ENCODE measurements at places on chromosomes 2 and 18.

- DNase-seq = no peak
These were observed 34.0 kb upstream of the CD302 start for GRCh38 chr2:159832026-159832425.

GRCh38 chr2:134225173-134225572, 28.7 kb upstream of the MGAT5 start:
- no peak for DNase-seq

DNA sequence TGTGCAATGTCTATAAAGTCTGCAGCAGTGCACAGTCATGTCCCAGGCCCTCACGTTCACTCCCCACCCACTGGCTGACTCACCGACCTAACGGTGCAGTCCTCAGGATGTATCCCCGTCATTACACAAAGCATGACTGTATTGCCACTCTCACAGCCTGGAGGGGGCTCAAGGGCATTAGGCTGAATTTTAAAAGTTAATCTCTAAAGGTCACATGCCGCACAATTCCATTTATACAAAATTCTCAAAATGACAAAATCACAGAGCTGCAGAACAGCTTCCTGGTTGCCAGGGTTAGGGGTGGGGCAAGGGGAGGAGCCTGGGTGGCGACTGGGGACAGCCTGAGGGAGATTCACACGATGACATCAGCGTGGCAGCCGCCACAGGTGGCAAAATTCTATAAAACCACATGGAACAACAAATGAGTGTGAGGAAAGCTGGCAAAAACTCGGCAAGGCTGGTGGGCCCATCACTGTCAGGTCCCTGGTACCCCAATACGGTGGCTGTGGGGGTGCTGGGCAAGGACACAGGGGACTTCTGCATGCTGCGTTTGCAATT, 97.6 kb downstream of the NDUFA10 start:
- no peak for DNase-seq

DNA sequence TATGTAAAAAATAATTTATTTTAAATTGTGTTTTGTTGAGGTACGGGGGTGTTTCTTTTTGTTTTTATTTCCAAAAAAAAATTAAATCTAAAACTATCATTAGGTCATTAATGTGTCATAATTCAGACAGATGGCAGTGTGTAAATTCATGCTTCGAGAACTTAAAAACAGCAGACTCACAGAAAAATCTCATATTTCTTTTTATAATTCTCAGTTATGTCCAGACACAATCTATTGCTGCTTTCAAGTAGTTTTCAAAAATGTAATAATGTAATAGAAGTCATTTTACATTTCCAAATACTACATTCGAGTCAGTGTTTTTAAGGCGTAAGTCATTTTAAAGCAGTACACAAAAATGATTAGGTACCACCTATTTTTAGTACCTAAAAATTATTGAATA, 14.3 kb downstream of the IKZF2 start:
- no peak for DNase-seq

DNA sequence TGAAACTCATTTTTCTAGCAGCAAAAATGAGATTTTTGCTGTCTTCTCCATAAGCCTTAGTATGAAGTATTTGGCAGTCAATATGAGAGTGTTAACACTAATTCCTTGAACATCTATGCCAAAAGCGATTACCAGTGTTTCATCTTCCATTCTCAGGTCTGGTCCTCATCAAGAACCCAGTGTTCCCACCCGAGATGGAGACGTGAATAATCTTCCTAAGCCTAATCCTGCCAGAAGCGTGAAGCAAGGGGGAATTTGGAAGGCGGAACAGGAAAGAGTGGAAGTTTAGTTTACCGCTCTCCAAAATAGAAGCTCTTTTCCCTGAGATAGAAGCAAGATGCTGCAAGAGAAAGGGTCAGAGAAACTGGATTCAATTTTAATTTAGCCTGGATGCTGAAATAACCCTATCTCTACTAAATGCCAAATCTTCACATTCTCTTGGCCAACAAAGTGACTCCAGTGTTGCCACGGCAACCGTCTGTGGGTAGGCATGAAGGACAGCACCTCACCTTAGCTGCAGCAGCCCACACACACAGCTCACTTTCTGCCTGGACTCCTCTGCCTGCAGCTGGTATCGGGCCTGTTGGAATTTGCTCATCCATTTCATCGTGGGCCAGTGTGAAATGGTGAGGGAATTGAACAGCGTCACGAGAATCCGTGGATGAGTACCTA, 711.1 kb downstream of the CBLN2 start:
- DNase-seq = no peak

GRCh38 chr2:209761566-209761965, 10.1 kb upstream of the UNC80 start:
- no peak for DNase-seq

DNA sequence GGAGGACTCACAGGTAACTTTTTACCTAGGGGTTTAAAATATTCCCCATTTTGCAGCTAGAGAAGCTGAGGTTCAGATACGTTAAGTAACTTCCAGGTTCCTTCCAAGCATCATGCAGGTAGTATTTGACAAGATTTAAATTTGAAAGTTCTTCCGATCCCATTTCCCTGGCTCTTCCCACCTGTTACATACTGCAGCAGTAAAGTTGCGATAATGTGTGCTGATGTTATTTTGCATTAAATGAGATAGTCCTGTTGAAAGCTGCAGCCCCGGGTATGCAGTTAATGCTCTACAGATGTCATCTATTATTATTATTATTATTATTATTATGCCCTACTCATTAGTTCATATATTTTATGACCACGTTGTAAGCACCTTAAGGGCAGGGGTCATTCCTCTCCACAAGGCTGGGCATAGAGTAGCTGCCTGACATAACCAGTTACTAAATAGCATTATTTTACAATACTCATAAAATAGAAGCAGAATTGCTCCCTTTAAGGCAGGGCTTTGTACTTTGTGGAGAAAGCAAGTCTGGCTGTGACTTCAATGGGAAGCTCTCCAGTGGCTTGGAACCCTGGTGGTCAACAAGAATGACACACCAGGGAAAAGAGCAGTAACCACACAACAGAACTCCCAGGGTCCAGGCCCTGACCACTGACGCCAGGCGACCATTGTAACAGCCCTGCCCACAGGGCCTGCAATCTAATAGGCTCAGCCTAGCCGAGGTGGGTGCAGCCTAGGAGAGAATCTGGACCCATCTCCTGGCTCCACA, 112.0 kb upstream of the STPG4 start:
- DNase-seq = no peak

DNA sequence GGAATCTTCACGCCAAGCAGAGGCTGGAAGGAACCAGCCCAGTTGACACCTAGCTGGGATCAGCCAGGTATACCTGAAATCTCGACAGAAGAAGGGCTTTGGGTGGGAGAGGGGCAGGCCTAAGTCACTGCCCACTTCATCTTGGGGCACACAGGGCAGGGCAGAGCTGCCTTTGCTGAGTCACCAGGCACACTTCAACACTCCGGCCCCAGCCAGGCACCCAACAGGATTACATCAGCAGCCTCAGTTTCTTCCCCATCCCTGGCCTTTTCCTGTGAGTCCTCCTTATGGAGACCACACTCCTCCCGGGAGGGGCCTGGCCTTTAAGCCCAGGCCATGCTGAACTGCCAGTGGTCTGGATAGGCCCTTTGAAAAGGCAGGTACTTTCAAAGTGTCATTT, 201.7 kb upstream of the HS6ST1 start:
- no peak for DNase-seq

DNA sequence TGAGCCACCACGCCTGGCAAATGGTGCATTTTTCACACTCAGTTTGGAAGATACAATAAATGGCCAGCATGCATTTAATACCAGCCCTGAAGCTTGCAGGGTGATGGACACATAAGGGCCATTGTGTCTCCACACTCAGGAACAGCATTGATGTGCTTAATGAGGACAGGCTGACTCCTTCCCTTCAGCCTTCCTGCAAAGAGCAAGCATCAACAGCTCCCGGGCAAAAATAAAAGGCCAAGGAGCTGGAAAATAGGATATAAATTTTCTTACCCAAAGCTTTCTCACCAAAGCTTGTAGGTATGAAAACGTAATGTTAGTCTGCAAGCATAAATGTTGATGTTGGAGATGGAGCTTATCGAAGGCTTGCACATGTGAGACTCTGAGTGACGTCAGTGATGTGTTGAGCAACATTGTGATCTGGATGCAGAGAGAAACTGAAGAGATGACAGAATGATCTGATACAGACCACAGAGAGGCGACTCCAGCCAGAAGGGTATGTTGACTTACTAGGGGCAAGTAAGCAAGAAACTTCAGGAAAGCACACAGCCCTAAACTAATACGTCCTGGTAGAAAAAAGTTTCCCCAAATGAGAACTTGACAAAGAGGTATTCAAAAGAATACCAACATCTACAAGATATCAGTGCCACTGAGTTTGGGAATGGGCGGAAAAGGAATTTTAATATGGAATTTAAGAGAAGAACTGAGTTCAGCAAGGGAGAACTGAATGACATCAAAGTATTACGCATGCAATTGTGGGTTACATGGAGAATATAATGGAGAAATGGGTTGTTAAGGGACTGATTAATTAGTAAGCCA, 256.5 kb downstream of the TGIF1 start:
- no peak for DNase-seq

GRCh38 chr2:195633974-195634373, 23.1 kb upstream of the SLC39A10 start:
- DNase-seq = no peak

DNA sequence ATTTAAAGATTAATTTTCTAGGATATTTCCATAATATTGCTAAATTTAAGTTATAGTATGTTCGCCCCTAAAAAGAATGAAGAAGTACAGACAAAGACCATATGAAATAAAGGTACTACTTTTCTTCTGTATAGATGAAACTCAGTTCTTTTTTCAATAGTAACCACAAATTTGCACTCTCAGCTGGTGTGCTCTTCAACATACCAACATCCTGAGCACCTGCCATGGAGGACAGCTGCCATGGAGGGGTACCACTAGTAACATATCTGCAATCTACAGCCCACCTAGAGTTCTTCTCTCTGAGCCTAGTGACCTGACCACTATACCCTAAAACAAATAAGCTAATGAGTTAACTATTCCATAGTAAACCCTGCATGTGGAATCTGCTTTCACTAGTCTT, 36.8 kb upstream of the ERCC3 start:
- DNase-seq = no peak

DNA sequence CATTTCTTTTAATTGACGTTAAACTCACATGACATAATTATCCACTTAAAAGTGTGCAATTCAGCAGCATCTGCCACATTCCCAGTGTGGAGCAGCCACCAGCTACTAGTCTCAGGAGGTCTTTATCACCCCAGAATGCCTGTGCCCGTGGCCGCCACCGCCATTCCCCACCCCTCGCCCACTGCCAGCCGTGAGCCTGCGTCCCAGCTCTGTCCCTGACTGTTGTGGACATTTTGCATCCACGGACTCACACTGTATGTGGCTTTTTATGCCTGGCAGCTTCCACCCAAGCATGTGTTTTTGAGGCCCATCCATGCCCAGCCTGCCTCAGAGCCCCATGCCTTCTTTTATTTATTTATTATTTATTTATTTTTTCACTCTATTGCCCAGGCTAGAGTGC, 9.2 kb downstream of the BOK start:
- DNase-seq = no peak

- DNase-seq = no peak
These were observed 153.0 kb downstream of the ZFP36L2 start for GRCh38 chr2:43073401-43073825.

DNA sequence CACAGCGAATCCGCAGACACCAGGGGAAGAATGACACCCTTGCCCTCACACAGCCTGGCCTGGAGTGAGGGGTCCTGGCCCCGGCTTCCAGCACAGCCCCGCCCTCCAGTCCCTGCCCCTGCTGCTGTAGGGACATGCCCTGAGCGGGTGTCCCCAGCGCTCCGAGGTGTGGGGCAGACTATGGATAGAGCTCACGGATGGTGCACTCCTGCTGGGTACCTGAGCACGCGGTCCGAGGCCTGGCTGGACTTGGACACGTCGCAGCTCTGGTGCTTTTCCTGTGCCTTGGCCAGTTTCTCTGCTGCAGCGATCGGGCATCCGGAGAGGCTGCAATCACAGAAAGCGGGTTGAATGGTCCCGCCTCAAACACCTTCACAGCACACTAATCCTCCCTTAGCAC, 165.7 kb upstream of the PXDN start:
- DNase-seq = no peak

- no peak for DNase-seq
These were observed 118.7 kb upstream of the MSTN start for GRCh38 chr2:190181123-190181669.

DNA sequence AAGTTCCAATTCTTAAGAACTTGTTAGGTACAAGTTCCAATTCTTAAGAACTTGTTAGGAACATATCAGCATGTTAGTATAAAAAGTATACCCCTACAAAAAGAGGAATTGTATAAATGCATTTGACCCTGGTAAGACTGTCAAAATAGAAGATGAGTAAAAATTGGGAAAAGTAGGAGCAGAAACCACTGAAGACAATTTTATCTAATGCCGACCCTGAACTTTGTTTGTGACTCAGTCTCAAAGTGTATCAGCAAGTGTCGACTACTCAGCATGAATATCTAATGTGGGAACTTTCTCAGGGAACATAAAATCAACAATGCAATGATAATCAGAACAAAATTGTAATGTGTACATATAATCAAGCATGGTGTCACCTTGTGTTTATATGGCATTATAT, 583 bp upstream of the CD226 start:
- no peak for DNase-seq

DNA sequence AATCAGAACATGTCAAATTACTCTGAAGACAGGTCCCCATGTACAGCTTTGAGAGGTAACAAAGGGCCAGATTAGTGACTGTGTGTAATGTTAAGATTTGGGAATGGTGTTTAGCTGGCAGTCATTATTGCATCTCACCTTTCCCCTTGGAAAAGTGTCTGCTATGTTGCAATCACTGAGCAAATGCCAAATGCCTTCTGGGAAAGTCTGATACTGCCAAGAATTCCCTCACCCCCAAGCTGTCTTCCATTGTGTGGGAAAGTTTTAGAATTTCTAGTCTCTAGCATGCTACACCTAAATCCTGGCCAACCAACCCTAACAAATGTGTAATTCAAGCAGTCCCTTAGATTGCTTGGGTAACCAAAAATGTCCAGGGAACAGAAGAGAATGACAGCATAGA, 13.6 kb upstream of the PELI1 start:
- DNase-seq = no peak

DNA sequence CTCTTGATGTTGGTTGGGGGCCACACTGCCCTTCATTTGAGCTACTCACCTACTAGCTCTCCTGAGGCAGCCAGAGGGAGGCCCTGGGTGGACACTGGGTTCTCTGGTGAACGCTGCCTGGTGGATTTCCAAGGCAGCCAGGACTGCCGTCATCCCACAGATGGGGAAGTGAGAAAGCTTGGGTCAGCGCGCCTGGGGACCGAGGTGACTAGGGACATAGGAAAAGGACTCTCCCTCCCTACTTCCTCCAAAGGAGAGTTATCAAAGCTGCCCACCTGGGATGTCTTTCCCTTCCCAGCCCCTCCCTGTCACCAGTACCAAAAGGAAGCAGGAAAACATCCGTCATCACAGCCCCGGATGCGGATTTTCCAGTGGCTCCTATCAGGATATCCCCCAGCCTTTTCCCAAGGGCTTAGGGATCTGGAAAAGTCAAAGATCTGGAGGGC, 3.8 kb upstream of the SEMA4C start:
- DNase-seq = no peak

DNA sequence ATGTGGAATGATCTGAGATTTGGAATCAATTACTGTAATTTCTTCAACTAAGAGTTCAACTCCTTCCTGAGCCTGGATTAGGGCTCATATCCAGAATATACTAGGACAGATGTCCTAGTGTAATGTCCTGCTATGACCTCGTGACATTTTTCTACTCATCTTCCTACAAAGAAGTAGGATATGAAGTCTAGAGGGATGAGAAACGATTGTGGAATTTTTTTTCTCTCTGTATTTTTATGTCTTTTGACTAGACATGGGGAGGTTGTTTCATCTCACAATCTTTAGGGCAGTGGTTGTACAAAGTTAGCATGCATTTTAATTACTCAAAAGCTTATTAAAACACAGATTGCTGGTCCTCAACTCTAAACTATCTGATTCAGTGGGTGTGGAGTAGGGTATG, 203.0 kb downstream of the PARD3B start:
- DNase-seq = no peak
